Fibroblast of lung (primary cell): ENCODE measurements at places on chromosomes 4 and X. TPM values are rescaled to one million over a fixed set of nuclear protein-coding genes. Genes with fewer than 3 reads are reported as not detected.

Gene LIMCH1
- 2.8 and 6.2 TPM in 2 replicates for total RNA-seq

DNA sequence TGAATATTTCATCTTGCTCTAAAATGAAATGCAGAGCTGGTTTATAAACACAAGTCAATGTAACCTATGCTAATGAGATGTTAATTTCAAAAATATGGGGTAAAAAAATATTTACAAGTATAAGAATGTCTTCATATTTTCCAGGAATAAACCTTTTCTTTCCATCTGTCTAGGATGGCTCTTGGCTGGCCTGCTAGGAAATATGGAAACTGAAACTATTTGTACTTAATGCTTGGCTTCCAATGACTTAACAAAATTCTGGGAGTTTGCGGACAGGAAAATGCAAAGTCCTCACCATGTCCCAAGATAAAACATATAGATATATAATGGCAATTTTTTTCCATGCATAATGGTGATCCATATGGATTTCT is 168.1 kb downstream of the SCFD2 start:
- DNase-seq, result peak; percentile 47

- no peak for DNase-seq
These were observed 755.5 kb downstream of the GLUD2 start for GRCh38 chrX:121802881-121803412.

DNA sequence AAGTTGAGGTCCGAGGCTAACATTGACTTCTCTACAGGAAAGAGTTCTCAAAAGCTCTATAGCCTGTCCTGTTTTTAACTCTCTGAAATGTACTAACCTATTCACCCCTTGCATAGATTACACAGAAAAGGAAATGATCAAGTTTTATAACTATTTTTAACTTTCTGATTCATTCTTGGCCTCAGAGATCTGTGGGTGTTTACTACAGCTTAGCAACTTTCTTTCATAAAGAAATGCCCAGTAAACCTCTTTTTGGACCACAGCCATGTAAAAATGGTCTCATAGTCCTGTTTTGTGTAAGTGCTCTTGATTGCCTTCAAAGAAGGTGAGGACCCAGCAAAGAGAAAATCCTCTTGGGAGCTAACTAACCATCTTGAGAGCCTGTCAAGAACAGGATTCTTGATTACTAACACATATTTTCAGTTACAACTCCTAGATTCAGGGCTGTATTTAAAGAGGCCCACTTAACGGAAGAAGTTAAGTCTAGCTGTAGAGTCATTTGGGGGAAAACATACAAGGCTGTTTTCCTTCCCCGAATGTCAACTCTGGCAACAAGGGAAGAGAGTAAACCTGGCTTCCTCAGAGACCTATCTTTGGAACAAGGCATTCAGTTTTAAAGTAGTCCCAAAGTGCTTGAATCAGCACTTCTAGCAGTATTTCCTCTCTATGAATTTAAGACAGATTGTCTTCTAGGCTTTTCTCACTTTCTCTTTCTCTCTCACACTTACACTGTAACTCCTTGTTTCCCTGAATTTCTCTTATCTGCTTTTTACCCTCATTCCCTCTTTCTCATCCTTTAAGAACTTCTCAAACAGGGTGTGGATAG is 78.2 kb downstream of the IL21 start:
- DNase-seq, result peak; percentile 72

Gene MMAA
- 2.3 and 2.8 TPM in 2 replicates for total RNA-seq

- DNase-seq, result no peak
These were observed 330.8 kb upstream of the KLF3 start for GRCh38 chr4:38333219-38333618.

DNA sequence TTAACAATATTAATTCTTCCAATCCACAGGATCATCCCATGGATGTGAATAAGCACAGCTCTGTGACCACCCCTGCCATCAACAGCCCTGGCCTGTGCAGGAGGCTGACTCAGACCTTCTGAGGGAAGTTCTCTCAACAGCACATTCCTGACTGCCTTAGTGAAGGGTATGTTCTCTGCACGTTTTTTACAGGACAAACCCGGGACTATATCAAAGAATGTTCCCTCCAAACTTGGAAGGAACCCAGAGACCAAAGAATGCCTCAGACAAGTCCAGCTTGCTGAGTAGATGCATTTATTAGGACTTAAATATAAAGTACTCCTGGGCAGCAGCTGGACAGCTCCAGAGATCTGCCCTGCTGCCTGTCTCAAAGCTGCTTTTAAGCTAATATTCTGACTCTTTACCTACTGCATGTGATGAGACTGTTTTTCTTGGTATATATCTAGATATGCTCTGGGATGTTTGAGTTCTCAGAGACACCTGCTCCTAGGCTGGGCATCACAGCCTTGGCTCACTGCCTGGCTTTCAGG is 1127.8 kb upstream of the PRKX start:
- DNase-seq, result no peak

GRCh38 chr4:125121581-125121980 is 193.2 kb upstream of the FAT4 start:
- DNase-seq, result no peak

Gene L1CAM
- under 0.01 and 0.99 TPM in 2 replicates for total RNA-seq

Gene BBS7
- 21.3 and 22.5 TPM in 2 replicates for total RNA-seq

GRCh38 chr4:152041295-152041694 is 280.5 kb upstream of the GATB start:
- DNase-seq, result no peak

GRCh38 chr4:7434766-7435150 is at the start of gene PSAPL1:
PSAPL1 (minus strand) TSS chr4:7434930; CDS start chr4:7434879, 51 bp downstream.
- peak; percentile 3 for DNase-seq

Gene PCDH10
- total RNA-seq, result 0.26 and 0.66 TPM in 2 replicates

GRCh38 chrX:78074088-78074487 is 30.0 kb upstream of the PGK1 start:
- no peak for DNase-seq

DNA sequence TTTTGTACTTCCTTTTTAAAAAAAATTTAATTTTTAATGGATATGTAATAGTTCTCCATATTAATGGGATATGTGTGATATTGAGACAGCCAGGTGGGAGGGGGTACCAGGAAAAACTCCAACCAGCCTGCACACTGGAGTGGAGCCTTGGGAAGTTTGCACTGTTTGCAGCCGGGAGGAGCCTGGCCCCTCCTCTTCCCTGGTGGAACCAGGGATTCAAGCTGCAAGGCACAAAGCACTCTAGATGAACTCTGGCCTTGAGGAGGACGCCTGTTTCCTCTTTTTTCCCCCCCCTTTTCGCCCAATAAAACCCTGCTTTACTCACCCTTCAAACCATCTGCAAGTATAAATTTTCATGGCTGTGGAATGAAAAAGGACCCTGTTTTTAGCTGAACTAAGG is 48.2 kb upstream of the GC start:
- no peak for DNase-seq

DNA sequence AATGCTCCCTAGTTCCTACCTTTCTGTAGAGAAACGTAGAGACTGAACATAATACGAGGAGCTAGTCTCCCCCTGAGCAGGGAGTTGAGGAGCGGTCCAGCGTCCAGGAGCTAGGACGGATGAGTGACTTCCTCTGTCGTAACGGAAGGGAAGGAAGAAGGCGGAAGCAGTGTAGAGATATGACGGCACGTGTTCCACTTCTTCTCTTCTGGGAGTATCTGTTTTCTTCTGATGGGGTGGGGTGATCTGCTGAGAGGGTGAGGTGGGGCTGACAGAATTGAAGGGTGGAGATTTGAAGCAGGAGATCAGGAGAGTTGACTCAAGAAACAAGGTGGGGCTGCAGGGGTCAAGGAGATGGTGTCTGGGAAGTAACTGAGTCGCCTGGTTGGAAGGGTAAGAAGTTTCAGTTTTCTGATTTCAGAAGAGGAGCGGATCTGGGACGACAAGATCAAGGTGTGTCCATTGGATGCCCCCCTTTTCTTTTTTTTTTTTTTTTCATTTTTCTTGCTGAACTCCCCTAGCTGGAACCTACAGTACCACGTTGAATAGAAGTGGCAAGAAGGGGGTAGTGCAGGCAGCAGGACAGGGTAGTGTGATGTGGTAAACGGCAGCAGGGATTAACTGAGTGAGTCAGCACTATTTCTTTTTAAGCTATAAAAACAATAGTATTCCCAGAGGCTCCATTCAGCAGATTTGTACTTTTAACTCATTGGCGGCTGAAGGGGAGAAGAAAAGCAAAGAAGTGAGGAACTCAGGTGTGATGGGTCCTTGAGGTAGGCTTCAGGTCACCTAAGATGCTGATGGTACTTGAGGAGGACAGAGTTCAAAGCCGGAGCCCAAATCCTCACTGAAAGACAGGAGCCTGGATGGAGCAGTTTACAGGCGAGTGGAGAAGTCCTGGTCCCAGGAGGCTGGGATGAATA is 50.8 kb upstream of the SETD7 start:
- DNase-seq, result peak; percentile 36

Gene GPRASP1
- total RNA-seq, result 4.9 and 5.8 TPM in 2 replicates

Gene TKTL1
- not detected in 2 replicates for total RNA-seq

DNA sequence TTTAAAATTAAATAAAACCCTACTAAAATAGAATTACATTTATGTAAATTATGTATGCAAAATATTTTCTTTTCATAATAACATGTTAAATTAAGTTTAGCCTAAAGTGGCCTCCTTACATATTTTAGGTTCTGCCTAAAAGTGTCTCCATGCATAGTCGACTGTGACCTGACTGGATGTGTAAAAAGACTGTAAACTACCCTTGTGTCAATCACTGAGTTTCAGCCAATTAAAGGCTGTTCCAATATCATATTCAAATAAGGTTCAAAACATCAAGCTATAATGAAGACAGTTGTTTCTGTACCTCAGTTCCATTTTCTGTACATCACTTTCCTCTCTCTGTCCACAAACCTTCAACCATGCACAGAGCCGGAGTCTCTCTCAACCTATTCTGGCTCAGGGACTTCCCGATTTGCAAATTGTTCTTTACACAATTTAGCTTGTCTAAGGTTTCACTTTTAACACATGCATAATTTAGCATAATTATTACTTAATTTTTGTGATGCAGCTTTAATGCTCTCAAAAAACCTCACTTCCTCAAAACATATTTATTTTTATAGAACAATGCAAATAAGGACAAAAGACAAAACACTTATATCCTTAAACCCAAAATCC is 60.1 kb downstream of the SH3RF1 start:
- DNase-seq, result no peak

Gene KLB
- not detected in 2 replicates for total RNA-seq

DNA sequence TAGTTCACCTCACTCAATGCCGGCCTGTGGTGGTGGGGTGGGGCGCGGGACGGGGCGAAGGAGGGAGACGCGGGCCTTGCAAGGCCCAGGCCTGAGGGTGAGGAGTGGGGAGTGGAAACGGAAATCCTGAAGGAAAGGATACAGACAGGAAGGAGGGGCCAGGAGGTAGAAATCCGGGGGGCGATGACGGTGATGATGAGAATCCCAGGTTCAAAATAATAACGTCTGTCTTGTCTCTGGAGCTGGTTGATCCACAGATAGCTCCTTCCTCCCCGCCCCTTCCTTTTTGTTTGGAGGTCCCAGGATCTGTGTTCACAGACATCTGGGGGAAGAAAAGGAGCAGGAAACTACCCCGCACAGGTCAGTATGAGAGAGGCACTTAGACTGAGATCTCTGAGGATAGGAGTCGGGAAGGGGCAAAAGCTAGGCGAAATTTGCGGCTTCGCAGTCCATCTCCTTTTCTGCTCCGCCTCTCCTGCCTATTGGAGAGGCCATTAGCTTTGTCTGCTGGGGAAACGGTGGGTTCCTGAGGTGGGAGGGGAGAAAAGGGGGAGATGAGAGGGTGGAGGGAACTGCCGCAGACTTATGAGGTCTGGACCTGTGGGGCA is 746 bp downstream of the TCEAL7 start:
- DNase-seq, result peak; percentile 1

Gene VSIG4
- not detected in 2 replicates for total RNA-seq

Gene TIMP1
- 460 and 845 TPM in 2 replicates for total RNA-seq

- peak; percentile 70 for DNase-seq
These were observed 52.4 kb downstream of the SEPTIN11 start for GRCh38 chr4:77001907-77002306.

Gene STPG2
- total RNA-seq, result under 0.01 and 0.17 TPM in 2 replicates

DNA sequence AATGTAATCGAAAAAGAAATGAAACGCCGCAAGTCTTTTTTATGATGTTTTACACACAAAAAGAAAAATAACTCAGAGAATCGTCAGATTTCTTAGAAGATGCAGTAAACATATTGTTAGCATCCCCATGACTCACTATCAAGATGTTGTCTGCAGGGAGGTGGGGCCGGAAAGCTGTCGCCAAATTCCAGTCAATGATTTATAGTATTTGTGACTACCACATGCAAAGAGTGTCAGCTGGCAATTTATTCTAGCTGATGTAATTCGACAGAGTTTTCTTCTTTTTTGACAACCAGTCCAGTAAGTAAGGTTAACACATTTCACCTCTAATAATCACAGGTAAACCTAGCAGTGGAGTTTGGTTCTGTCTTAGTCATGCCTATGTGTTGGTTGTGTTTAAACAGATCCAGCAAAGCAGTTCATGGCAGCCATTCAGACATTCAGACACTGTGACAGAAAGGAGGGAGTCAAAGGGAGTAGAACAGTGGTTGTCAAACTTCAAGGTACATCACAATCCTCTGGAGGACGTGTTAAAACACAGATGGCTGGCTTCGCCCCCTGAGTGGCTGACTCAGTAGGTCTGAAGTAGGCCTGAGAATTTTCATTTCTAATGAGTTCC is 19.8 kb upstream of the PPP1R2C start:
- DNase-seq, result no peak

Gene SLC16A2
- total RNA-seq, result 5.6 and 7.8 TPM in 2 replicates

DNA sequence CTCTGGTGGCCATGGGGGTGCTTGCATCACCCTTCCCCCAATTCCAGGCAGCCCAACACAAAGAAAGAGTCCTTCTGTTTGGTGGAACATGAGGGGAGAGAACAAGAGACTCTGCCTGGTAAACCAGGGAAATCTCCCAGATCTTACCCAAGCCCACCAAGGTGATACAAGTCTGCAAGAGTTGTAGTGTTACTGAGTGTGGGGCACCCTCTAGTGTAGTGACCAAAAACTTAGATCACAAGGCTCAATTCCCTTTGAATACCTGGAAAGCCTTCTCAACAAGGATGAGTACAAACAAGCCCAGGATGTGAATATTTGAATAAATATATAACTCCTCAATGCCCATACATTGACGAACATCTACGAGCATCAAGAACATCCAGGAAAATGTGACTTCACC is 64.7 kb downstream of the IL13RA2 start:
- DNase-seq, result no peak

- DNase-seq, result no peak
These were observed 8.0 kb downstream of the PPARGC1A start for GRCh38 chr4:23881674-23882337.

Gene LANCL3
- under 0.01 TPM in 1 of 2 replicates, not detected in the other for total RNA-seq

DNA sequence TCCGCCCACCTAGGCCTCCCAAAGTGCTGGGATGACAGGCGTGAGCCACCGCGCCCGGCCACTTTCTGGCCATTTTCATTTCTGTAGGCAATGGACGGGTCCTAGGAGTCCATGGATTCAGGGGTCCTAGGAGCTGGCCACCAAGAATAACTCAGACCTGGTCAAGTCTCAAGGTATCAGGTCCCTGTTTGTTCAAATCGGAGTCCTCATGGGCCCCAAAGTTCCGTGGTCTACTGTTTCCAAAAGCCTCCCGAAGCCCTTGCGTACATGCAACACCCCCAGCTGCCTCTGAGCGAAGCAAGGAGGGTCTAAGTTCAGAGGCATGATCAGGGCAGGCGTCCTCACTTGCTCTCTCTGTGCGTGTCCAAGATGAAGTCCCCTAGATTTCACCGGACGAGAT is 30.1 kb downstream of the P2RY8 start:
- no peak for DNase-seq

Gene RIPPLY1
- total RNA-seq, result not detected in 2 replicates

GRCh38 chr4:90120037-90120436 is 7.2 kb upstream of the CCSER1 start:
- DNase-seq, result no peak

- no peak for DNase-seq
These were observed 830 bp downstream of the HOPX start for GRCh38 chr4:56680266-56680665.

Gene SSX4B
- total RNA-seq, result not detected in 2 replicates

Gene SCRG1
- total RNA-seq, result 0.17 and 1.0 TPM in 2 replicates

Gene BCORL1
- total RNA-seq, result 1.3 and 2.8 TPM in 2 replicates

Gene MGAT4D
- not detected in 2 replicates for total RNA-seq

- no peak for DNase-seq
These were observed 1112.4 kb downstream of the STIM2 start for GRCh38 chr4:27973056-27973455.
